ENCODE measurements at places on chromosomes 2 and 18.
A peak's percentile ranks its signal among the peaks of the same experiment; 100 is the strongest.

DNA sequence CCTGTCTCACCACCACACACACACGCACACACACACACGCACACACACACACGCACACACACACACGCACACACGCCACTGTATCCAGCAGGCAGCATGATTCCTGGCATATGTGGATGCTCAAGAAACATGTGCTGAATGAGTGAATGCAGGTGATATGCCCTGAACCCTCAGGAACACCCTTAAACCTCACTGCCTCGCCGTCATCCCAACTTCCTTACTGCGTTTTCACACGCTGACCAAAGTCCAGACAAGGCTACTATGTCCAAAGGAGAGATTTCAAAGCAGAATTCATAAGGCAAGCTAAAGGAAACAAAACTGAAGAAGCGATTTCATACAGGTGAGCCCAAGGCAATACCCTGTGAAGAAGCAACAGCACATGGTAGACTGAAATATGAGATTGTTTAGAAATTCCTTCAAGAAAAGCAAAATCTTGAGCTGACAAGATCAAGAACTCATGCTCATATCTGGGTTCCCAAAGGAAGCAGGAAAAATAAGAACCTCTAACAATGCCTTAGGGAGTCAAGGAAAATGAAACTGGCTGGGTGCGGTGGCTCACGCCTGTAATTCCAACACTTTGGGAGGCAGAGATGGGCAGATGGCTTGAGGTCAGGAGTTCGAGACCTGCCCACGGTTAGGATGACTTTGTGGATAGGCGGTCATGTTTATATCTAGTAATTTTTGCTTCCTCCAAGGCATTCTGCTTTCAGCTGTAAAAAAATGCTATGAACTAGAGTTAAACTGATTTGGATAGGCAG, 69.1 kb downstream of the TNFRSF11A start:
- DNase-seq = no peak

DNA sequence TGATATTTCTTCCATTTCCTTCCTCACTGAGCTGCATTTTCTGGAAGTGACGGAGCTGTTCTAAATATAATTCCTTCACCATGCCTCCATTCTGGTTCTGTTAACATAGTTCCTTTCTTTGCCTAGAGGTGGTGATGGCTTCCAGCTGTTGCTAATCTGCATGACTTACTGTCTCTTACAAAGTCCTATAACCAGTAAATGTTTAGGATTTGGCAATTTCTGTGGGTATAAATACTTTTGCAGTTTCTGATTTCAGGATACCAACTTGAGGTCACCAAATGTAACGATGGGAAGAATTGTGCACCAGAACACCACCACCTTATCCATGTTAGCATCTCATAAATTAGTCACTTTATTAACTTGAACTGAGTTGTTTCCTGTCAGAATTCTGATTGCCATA, 101.7 kb upstream of the FN1 start:
- DNase-seq = peak; percentile 88

- DNase-seq = no peak
These were observed 50.0 kb downstream of the GPD2 start for GRCh38 chr2:156486147-156486546.

DNA sequence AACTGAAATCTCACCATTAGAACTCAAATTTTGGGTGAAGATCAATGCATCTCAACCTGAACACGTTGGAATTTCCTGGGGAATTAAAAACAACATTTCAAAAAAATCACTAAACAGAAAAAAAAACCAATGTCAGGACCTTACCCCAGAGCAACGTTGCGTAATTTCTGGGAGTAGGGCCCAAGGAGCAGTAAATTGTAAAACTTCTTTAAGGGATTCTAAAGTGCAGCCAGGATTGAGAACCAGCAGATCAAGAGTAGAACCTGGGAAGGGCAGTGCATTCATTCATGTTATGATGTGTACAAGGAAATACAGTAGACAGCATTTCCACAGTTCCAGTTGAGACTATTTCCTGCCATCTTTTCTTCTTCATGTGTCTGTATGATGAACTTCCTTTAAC, 56.9 kb downstream of the RHBDD1 start:
- DNase-seq = no peak

GRCh38 chr2:216104691-216105090, 4.5 kb upstream of the XRCC5 start:
- no peak for DNase-seq

All from AG09309 (cell line).